ENCODE measurements at places on chromosomes 7 and 10.

- no peak for DNase-seq
Observed at GRCh38 chr7:96075510-96076349, 246.2 kb downstream of the SLC25A13 start.

- no peak for DNase-seq
Observed at GRCh38 chr7:81886211-81886764, 116.4 kb upstream of the HGF start.

DNA sequence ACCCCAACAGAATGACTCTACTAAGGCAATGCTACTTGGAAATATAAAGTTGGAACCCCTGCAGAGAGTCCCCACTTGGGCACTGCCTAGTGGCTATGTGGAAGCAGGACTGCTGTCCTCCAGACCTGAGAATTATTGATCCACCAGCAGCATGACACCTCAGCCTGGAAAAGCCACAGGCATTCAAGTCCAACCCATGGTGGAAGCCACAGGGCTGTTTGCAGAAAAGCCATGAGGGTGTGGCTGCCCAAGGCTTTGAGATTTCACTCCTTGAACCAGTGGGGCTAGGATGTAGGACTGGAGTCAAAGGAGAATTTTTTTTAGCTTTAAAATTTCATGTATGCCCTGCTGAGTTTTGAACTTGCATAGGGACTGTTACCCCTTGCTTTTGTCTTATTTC is 13.6 kb upstream of the GHRHR start:
- DNase-seq, result no peak

GRCh38 chr7:33762151-33762910 is 143.0 kb upstream of the BMPER start:
- no peak for DNase-seq

DNA sequence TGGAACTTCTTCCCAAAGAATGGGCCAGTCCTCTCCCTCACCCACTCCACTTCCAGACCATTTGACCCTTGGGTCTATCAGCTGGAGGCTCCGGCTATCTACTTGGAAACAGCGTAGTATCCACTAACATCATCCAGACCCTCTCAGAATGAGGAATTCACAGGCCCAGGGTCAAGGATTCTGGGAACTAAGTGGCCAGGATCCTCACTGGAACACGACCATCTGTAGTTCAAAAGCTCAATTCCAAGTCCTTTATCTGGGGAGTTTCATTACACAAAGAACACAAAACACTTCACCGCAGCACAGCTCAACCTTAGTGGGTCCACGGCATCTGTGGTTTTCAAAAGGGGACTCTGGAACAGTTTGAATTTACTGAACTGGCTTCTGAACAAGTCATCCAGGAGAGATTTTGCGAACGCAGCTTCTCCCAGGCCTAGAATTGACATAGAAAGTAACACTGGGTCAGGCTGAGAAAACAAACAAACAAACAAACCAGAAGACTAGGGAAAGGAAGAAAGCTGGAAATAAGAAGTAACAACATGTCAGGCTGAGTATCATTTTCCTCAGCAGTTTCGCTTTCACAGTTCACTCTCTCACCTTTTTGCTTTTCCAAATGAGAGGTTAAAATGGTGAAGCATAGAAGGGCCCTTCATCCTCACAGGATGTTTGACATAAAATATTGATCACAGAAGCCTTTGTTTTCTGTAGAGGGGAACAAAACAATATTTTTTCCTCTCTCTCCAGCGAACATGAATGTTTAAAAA is 57.6 kb upstream of the USP6NL start:
- no peak for DNase-seq

DNA sequence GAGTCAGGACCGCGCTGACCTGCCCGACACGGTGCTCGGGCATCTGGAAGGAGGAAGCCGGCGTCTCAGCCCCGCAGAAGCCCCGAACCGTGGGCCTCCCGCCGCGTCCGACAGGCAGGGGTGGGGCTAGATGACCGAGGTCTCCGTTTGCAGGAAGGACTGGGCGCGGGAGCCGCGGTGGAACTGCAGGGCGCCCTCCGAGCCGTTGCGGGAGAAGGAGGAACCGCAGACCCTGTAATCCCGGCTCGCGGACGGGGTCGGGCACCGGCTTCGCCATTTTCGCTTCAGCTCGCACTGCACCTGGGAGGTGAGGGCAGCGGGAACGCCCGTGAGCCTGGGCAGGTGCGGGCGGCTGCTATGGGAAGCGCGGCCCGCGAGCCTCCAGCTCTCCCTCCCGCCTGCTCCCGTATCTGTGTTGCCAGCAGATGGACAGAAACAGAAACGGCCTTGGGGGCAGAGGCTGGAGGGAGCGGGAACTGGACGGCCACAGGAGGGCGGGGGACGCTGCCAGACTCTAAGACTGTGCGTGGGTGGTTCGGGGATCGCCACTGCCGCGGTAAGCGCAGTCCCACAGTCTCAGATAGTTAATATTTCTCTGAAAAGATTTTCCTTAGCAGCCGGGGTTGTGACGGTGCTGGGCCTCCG is 114.1 kb downstream of the VIPR2 start:
- DNase-seq, result no peak

- DNase-seq, result no peak
Observed at GRCh38 chr7:113875224-113875623, 43.6 kb downstream of the PPP1R3A start.

DNA sequence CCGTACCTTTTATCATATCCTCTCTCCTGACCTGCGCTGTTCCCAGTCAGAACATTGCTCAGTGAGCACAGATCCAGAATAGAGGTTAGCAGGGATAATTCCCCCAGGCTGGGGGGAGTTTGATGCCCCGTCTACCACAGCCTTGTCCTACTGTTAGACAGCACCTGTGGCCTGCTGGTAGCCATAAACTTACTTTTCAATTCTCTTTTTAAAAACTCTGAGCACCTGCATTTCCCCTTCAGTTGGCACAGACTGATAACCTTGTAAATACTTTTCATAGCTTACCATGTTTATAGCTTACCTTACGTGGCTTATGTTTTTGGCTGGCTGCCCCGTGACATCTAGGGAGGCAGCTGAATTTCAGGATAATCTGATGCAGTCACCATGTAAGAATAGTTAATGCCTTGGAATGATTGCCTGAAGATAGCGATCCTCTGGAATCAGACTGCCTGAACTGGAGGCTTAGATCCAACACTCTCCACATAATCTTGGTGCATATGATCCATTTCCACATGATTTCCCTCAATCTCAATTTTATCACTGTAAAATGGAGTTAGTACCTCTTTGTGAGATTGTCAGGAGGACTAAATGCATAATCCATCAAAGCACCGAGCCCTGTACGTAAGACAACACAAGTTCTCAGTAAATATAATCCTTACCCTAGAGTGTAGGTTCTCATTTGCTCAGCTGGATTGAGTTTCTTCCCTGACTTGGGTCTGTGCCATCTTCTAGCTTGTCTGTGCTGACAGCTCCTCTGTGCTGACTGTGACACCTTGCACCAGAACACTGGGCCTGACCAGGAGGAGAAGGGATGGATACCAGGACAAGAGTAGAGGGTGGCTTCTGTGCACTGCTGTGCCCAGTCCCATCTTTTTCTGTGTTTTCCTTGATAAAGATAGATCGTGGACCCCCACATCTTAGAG is 111.7 kb upstream of the GJD4 start:
- DNase-seq, result no peak

DNA sequence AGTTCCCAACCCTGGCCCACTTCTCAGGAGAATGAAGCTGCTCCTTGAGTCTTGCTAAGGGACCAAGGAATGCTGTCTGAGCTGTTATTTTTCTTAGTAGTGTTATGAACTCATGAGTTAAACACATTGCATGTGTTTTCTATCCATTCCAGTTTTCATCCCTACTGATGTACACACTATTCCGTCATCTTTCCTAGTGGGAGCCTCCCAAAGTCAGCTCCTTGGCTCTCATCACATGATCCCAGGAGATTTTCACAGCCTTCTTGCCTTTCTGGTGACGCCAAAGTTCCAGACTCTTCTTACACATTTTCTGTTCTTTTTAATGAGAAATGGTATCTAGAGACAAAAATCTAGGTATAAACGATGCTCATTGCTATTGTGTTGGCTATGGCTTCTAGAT is 8.4 kb upstream of the C10orf71 start:
- DNase-seq, result no peak

GRCh38 chr10:29064680-29065079 is 224.2 kb upstream of the LYZL1 start:
- DNase-seq, result no peak

DNA sequence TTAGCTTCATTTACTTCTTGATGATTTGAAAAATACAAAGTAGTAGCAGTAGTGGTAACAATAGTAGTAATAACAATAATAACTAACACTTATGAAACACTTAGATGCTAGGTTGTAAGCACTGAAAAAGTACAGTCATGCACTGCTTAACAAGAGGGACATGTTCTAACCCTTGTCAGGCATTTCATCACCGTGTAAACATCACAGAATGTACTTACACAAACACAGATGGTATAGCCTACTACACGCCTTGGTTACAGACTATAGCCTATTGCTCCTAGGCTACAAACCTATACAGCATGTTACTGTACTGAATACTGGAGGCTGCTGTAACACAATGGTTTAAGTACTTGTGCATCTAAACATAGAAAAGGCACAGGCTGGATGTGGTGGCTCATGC is 60.6 kb downstream of the PUS7 start:
- DNase-seq, result no peak

DNA sequence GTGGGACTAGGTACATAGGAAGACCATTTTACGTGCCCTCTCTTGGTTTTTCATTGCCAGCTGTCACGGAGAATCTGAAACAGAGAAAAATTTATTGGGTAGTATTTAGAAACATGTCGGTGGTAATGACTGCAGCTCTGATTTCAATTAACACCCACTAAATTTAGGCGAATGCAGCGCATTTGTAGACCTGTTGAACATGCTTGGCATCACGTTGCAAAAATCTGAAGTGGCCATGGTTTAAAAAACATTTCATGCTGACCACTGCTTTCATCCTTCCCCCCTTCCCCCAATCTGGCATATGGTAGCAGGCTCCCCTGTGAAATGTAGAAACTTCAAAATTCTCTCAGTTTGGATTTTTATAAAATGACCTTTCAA is 34.0 kb downstream of the LRMDA start:
- DNase-seq, result no peak

GRCh38 chr7:74475987-74476350 is 22.3 kb downstream of the GTF2IRD1 start:
- no peak for DNase-seq

DNA sequence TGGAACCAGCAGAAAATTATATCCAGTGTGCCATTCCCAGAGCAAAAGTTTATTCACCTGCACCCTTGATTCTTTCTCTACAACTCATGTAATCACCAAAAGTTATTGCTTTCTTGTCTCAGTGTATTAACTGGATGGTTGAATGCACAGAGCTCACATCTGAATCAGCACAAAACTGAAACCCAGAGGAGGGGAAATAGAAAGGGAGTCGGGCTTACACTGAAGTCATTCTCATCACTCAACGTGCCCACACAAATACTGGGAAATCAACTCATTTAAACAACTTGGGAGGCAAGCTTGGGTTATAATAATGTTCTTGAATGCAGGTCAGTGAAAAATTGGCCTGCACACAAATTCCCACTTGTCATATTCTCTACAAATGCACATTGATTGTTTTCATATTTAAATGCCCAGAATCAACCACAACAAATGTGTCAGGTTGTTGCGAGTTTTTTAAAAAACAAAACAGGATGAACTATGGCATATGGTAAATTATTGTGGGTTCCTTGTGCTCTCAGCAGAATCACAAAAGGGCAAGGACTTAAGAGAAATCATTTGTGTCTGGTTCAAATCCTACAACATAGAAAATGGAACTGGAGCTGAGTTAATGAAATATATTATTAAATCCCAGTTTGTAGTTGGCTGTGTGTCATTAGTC is 125.9 kb upstream of the NOBOX start:
- no peak for DNase-seq

- DNase-seq, result no peak
Observed at GRCh38 chr7:2529161-2530070, 9.8 kb downstream of the LFNG start.

- DNase-seq, result no peak
Observed at GRCh38 chr7:44305564-44306507, 19.6 kb downstream of the CAMK2B start.

DNA sequence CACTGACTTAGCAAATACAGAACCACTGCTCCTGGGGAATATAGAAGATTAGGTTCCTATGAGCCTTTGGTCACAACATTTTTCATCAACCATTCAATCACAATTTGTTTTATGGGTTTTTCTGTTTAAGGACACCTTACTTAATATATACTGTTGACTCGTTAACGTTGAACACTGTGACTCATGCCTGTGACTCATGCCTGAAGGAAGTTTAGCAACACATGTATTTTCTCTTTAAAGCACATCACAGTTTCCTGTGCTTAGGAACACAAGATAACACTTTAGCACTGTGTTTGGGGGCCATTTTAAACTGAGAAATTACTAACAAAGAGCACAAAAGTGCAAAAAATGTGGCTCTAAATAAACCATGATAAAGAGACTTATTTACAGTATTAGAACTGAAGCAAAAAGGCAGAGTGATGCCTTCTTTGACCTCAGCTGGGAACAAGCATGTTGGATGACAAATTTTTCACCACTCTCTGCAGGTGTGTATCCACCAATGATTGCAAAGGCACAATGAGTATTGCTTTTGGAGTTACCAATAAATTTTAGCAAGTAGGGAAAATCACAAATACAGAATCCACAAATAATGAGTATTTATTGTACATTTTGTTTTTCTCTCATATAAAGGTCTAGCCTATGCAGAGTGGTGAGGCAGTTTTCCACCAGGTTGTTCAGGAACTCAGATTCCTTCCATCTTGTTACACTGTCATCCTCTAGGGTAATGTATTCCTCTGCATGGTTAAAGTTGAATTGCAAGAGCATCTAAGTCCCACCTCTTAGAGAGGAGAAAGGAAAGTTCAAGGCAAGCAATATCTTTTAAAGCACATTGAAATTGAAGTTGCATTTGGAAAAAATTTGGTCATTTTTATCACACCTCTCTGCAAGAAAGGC is 7.3 kb downstream of the FGFBP3 start:
- DNase-seq, result peak; percentile 67

- DNase-seq, result no peak
Observed at GRCh38 chr7:37054624-37055241, 330.4 kb upstream of the AOAH start.

GRCh38 chr10:123323884-123324283 is 169.7 kb downstream of the BUB3 start:
- DNase-seq, result no peak

DNA sequence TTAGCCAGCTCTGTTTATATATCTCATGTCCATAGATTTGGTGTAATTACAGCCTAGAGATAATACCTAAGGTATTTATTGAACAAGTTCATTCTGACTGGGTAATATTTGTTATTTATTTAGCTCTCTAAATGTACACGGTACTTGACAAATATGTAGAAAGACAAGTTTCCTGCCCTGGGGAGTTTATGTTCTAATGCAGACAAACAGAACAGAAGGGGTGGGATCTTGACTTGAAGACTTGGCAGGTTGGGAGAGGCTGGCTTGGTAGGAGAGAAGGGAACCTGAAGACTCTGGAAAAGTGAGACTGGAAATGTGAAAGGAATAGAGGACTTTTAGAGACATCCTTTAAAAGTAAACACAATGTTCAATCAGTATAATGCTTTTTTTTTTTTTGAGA is 97.7 kb upstream of the CDK6 start:
- DNase-seq, result no peak

- no peak for DNase-seq
Observed at GRCh38 chr7:28269700-28270361, 89.2 kb upstream of the JAZF1 start.

Data from fibroblast of skin of left biceps (primary cell).